ENCODE measurements at places on chromosomes 16 and 17.

DNA sequence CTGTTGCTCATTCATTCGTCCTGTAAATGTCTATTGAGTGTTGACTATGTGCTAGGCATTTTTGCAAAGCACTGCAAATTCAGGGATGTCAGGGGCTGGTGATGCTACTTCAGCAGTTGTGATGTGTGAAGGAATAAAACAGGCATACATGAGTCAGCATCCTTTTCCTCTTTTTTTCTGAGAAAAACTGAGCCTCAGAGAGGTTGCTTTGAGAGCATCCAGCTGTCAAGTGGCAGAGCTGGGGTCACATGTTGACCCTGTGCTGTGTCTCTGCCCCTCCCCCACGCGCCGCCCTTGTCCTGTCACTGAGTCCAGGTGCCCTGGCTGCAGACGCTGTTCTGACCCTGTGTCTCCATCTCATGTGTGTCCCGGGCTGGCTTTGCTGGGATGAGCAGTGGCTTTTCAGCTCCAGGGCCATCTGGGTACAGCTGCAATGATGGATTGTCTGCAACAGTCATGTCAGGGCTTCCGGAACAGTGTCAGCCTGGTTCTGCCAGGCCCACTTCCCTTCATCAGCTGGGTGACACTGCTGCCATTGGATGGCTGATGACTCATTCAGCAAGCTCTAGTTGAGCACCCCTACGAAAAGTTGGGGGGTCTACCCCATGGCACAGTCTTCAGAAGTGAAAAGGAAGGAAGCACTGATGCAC is 14.9 kb downstream of the SEC14L5 start:
- no peak for DNase-seq

- no peak for DNase-seq
These were observed at the start of gene MRTFB for GRCh38 chr16:14070877-14071575. Gene MRTFB (plus strand): TSS chr16:14071319. CDS start chr16:14140607, 69,288 bp downstream.

DNA sequence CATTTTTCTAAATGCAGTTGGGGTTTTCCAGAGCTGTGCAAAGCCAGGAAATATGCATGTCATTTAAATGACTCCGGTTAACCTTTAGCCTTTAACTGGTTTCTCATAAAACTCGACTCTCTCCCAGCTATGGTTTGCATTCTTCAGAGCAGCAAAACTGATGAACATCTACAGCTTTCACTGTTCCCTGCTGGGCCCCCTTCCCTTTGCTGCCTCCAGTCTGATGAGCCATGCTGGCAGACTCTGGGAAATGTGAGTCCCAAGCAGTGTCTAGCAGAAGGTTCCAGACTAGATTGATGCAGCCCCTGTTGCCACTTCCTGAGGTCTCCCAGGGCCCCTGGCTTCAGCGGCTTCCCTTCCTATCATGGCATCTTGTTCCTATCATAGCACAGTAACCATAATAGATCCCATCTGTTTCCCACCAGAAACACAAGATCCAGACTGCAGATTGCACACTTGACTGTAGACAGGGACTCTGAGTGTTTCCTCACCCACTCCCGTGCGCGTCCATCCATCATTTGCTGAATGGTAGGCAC is 135.4 kb downstream of the CLEC16A start:
- no peak for DNase-seq

DNA sequence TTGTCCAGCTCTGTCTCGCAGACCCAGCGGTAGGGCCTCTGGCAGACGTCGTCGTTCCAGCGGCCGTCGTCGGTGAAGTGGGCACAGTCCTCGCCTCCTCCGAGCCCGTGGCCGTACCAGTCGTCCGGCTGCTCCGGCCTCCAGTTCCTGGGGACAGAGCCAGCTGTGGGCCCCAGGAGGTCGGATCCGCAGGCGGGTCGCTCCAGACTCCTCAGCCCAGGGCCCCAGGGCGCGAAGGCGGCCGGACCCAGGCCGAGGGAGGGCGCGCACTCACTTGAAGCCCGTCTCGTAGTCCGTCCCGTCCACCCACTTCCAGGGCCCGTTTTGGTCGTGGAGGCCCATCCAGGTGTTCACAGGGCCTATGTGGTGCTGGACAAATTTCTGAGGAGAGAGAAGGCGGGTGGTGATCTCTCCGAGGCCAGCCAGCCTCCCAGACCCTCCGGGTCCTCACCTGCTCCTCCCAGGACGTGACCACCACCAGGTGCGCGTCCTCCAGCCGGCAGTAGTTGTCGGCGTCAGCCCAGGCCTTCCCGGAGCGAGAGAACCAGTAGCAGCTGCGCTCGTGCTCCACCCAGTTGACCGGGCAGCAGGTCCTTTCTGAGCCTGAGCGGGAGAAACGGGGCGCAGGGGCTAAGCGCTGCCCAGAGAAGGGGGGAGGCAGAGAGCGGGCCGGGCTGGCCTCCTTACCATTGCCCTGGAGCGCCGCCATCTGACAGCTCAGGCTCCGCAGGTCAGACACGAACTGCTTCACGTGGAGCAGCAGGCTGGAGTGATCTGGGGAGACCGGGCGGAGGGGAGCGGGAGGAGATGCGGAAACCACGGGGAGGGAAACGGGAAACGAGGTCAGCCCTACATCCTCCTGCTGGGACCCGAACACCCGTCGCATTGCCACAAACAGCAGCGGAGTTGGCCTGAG is 5.2 kb downstream of the ASGR1 start:
- DNase-seq = no peak

DNA sequence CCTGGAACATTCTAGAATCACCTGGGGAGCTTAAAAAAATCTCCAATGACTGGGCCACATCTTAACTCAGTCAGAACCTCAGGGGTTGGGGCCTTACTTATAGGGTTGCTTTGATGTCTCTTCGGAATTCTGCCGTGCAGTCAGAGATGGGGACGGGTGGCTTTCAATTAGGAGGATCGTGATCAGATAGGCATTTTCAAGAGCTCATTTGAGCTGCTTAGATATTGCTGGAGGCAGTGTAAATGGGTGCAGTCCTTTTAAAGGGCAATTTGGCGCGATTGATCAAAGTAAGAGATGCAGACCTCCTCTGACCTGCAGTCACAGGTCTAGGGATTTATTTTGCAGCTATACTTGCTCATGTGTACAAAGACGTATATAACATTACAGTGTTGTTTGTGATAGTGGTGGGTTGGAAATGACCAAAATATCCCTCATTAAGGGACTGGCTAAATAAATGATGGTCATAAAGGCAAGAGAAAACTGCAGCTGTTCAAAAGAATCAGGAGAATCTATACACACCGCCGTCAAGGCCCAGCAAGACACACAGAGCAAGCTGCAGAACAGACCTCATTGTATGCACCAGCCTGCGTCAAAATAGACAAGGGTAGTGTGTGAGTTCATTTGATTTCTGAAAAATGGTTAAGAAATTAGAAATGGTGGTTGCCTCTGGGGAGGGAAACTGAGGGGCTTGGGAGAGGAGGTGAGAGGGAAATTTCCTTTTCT is 6.3 kb upstream of the KCNG4 start:
- no peak for DNase-seq

- DNase-seq = no peak
These were observed 13.0 kb downstream of the UNC45B start for GRCh38 chr17:35160354-35161201.

GRCh38 chr17:27810902-27811557 is 10.7 kb upstream of the NOS2 start:
- no peak for DNase-seq

DNA sequence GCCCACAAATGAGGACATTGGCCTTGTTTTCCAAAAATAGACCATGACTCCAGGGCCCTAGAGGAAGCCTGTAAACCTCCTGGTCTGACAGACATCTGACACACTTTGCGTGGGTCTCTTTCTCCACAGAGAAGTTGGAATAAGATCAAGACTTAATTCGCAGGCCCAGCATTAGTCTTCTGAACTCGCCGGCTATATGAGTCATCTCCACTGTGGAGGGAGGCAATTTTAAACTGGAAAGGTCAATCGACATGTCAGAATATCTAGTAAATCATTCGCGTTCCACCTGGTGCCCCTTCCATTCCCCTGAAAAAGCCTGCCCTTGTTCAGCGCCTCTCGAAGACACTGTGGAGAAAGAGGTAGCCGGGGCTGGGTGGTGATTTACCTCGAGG is 140.1 kb downstream of the CLEC16A start:
- DNase-seq = no peak

- DNase-seq = no peak
These were observed 237.5 kb upstream of the SALL1 start for GRCh38 chr16:51388516-51388951.

- DNase-seq = no peak
These were observed 1444.8 kb upstream of the CDH8 start for GRCh38 chr16:63481060-63481459.

GRCh38 chr17:42692489-42692888 is 10.2 kb downstream of the CNTNAP1 start:
- DNase-seq = no peak

GRCh38 chr16:59432896-59433295 is 698.8 kb upstream of the GOT2 start:
- DNase-seq = no peak

DNA sequence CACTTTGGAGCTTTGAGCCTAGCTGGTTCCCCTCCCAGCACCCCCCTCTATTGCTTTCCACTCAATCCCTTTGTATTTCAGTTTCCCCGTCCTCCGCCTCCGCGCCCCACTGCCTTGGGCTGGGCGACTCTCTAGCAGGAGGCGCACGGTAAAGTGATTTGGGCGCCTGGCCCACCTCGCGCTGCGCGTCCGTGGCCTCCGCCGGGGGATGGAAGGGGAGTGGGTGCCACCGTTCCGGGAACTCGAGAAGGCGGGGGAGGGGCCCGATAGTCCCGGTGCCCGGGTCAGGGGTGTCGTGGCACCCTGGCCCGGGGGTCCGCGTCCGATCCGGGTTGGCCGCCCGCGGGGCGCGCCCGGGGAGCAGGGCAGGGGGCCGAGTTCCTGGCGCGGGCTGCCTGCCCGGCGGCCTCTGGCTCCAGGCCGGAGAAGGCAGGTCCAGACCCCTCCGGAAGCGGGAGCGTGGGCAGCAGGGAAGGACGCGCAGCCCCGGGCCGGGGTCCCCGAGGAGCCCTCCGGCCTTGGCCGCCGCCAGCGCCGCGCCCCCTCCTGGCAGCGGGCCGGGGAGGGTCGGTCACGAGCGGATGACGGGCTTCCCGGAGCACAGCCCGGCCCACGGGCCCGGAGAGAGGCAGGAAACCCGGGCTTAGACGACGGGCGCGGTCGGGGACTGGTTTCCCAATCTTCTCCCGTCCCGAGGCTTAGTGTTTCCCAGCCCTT is 15.8 kb downstream of the MEOX1 start:
- no peak for DNase-seq

DNA sequence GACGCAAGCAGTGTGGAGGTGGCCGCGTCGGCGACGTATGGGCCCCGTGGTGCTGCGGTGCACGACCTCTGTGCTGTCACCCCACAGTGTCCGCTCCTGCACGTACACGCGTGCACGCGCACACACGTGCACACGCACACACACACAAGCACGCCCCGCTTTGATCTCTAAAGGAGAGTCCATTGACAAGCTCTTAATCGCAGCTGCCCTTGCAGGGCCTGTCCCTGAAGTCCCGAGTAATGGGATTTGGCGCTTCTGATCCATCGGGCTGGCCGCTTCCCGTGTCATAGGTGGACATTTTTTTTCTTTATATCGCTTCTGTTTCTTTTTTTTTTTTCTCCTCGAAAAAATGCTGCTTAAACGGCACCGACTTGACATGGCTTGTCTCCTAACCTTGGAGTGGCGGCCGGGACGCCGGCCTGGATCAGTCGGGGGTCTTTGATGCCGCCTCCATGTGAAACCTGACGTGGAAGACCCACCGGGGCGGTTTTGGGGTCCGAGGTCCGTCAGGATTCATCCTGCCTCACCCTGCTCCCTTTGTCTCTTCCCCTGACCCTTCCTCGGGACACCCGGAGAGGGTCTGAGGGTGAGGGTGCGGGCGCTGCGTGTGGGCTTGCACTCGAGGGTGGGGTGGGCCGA is 8.3 kb upstream of the AXIN1 start:
- DNase-seq = no peak

- DNase-seq = no peak
These were observed 10.6 kb upstream of the TMIGD1 start for GRCh38 chr17:30344283-30345088.

- no peak for DNase-seq
These were observed 19.2 kb downstream of the AMFR start for GRCh38 chr16:56405977-56406672.

DNA sequence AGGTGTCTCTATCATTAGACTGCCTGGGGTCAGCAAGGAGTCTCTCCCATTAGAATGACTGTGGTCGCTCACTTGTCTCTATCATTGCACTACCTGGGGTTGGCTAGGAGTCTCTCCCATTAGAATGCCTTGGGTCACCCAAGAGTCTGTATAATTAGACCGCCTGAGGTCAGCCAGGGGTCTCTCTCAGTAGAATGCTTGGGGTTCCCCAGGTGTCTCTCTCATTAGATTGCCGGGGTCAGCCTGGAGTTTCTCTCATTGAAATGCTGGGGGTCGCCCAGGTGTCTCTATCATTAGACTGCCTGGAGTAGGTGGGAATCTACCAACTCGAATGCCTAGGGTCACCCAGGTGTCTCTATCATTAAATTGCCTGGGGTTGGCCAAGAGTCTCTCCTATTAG is 2231.6 kb downstream of the TP53TG3F start:
- DNase-seq = no peak

DNA sequence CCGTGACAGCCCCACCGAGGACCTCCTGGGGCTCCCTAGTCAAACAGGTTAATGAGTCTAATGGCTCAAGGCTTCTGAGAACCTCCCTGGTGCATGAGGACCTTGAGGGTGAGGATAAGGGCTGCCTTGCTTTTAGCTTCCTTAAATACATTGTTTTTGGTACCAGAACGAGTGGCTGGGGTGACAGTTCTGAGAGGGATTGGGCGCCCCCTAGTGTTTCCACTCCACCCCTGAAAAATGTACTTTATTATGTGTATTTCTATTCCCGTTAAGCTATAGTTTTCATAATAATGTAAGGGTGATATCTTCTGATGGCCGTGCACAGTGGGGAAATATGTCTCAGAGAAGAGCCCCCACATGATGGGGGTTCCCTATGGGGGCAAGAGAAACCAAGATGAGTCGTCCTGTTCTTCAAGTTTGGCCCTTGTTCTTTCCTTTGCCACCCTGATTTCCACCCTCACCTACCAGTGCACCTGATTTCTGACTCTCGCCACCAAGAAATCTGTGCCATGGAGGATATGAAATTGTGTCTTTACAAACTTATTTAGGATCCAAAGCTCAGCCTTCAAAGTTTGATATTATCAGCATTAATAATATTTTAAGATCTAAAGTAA is 14.5 kb upstream of the VWA3A start:
- no peak for DNase-seq

DNA sequence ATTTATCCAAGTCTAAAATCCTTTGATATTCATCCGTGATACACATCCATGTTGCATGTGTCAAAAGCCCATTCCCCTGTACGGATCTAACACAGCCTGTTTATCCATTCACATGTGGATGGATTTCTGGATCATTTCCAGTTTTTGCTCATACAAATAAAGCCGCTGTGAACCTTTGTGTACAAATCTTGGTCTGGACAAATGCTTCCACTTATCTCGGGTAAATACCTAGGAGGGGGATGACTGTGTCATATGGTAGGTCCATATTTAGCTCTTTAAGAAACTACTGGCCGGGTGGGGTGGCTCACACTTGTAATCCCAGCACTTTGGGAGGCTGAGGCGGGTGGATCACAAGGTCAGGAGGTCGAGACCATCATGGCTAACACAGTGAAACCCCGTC is 6.3 kb upstream of the TBCD start:
- no peak for DNase-seq

Data from NCI-H2081 treated with DMSO at 0.1 percent for 48 hours (cell line).